NCI-H1694 (cell line): ENCODE measurements at places on chromosomes 11 and 22.

DNA sequence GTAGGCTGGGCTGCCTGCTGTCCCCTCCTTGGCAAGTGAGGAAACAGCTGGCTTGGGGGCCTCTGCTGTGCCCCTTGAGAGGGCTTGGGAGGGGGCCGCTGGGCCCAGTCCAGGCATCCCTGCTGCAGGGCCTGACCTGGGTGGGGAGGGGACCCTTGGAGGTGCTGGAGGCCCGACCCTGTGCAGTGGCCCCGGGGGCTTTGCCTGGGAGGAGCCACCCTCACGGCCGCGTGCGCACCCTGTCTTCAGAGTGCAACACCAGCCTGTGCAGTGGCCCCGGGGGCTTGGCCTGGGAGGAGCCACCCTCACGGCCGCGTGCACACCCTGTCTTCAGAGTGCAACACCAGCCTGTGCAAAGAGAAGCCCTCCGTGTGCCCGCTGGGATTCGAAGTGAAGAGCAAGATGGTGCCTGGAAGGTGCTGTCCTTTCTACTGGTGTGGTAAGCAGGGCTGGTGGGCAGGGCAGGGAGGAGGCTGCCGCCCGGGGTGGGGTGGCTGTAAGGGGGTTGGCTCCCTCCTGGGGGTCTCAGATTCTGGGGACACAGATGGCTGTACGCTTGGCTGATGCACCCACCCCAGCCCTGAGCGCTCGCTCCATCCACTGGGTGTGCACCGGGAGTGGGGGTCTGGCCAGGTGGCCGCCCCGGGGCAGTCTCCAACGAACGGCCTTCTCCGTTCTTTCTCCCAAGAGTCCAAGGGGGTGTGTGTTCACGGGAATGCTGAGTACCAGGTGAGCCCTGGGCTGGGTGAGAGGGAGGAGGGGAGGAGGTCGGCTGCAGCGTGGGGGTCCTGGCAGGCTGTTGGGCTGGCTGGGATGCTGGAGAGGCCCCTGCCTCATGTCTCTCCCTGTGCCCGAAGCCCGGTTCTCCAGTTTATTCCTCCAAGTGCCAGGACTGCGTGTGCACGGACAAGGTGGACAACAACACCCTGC, 32.9 kb downstream of the MUC2 start:
- no peak for DNase-seq

DNA sequence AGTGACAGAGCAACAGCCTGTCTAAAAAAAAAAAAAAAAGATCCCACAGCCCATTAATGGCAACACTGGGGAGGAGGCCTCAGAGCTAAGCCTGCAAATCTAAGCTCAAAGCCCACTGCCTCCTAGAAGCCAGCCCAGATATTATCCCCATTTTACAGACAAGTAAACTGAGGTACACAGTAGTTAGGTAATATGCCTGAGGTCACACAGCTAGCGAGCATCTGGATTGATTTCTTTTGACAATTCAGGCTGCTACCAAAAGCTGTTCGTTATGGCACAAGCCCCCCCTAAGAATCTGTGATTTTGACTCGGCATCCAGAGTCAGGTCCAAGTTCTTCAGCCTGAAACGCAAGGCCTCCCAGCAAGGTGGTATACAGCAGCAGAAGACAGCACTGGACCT, 13.7 kb downstream of the ELFN2 start:
- no peak for DNase-seq

DNA sequence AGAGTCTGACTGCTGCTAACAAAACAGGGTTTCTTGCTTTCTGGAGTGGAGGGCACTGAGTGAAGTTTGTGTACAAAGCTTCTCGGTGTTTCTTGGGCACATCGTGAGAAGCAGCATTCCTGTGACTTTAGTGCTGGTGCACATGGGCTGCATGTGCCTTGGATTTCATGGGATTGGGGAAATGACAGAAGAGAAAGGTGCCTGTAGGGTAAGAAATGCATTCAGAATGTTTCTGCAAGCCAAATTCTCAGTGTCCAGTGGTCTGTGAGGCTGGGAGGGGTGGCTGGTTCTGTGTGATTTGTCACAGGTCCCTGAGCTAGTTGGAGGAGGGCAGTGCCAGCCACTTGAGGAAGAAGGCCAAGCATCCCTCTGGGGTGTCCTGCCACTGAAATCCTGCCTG, 404.2 kb upstream of the NARS2 start:
- no peak for DNase-seq

DNA sequence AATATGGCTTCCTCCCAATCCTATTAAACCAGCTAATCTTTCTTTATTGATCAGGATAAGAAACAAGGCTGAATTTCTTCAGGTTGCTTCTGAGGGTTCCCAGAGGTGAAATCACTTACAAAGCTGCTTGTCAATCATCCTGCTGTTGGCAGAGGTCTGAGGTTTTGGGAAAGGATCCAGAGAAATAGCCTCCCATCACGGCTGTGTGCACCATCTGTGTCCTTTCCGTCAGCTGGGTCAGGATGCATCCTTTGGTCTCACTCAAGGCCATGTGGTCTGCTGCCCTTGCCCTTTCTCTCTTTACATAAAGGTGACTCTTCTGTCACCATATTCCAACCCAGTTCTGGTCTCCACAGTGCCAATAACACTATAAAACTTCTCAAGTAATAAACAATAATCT, 113.4 kb upstream of the TEAD1 start:
- no peak for DNase-seq

GRCh38 chr11:2443881-2444820, at the start of gene TRPM5:
TSS of gene TRPM5 (minus strand) at chr11:2444514. CDS start at chr11:2423036, 21,478 bp downstream.
- DNase-seq = no peak
